ENCODE measurements at places on chromosomes 2 and 18.

DNA sequence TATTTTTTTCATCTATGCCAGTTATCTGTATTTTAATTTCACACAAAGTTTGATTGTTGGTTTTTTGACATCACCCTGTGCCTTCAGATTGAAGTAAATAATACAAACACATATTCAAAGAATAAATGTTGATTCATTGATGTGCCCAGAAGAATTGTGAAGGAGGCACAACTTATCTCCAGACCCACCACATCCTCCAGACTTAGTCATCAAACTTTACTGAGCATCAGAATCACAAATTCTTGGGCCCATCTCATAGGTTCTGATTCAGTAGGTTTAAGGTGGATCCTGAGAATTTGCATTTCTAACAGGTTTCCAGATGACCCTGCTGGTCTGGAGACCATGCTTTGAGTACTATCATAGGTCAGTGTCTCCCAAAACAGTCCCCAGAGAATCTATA, 82.8 kb upstream of the PIK3C3 start:
- no peak for DNase-seq

DNA sequence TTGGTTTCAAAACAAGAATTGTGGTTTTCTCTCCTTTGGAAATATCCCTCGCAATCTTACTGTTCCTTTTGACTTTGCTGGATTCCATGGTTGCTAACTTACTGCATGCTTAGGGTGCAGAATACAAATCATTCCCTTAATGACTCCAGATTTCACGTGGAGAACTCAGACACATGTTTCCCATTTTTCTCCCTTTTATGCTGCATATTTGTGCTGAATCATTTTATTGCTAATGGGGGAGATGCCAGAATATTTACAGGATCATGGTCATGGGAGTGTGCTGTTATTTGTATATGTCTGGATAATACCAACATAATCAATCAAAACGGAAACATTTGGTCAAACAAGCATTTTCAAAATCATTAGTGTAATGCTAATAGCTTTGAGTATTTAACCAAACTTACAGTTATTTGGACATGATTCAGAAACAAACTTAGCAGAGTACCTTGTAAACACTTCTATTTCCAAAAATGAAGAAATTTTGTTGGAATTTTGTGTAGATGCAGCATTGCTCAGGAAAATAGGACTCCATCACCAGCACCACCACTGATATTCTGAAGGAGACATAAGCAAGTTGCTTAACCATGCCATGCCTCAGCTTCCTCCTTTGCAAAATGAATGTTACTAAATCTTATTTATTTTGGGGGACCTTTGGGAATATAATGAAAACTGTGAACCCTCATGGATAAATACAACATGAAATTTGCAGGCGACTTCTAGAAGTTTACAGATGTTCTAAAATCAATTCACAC, 122.5 kb upstream of the RND3 start:
- DNase-seq = no peak

GRCh38 chr18:48786455-48787202, 164.1 kb downstream of the SMAD7 start:
- DNase-seq = no peak

GRCh38 chr2:45345331-45346234, 265.5 kb downstream of the SRBD1 start:
- no peak for DNase-seq

- no peak for DNase-seq
These were observed 7.0 kb downstream of the SPEG start for GRCh38 chr2:219441451-219442255.

DNA sequence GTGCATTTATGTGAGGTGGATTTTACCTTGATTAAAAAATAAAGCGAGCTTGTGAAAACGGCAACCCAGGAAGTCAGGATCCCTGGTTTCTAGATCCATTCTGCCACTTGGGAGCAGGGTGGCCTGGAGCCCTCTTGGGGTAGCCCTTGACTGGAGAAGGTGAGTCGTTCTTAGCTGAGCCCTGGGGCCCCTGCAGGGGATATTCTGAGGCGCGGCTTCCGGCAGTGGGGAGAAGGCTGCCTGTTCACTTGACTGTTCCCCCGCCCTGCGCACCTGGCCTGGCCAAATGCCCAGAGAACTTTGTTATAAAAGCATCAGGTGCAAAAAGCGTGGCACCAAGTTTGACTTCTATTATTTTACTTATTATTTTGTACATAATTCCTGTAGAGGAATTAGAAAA, 221.9 kb downstream of the DYSF start:
- no peak for DNase-seq

GRCh38 chr2:66897181-66897580, 462.3 kb downstream of the MEIS1 start:
- DNase-seq = no peak

DNA sequence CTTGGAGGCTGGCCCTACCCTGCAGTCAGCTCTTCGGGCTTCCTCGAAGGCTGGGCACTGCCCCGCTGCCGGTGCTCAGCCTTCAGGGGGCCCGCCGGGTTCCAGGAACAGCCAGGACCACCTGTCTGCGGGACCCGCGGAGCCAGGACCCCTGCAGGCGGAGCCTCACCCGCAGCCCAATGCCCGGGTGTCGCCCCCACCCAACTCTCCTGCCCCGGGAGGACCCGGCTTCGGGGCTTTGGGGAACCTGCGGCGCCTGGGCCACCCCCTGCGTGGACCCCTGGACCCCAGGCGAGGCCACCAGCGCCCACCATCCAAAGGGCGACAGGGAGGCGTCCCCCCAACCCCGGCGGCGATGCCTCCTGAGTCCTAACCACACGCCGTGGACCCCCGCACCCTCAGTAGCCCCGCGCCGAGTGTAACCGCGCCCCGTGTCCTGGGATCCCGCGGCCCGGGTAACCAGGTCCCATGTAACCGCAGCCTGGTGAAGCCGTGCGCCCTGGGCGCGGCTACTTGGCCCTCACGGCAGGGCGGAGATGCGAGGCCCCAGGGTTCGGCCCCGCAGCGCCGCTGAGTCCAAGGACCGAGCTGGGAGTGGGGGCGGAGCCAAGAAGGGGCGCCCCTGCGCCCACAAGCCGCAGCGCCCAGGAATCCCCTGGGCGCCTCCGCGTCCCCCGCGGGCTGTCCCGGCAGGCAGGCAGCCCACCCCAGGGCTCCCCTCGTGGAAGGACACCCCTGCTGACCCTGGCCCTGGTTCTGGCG, 11.0 kb upstream of the UBE2F start:
- DNase-seq = no peak

GRCh38 chr18:51867767-51868166, 472.2 kb upstream of the DCC start:
- DNase-seq = no peak

DNA sequence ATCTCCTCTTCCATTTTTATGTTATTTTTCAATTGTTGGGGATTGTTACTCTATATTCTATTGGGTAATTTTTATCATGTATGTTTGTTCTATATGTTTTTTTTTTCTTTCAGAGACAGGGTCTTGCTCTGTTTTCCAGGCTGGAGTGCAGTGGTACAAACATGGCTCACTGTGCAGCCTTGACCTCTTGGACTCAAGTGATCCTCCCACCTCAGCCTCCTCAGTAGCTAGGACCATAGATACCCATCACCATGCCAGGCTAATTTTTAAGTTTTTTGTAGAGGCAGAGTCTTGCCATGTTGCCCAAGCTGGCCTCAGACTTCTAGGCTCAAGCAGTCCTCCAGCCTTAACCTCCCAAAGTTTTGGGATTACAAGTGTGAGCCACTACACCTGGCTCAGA, 88.7 kb downstream of the TTC27 start:
- no peak for DNase-seq

DNA sequence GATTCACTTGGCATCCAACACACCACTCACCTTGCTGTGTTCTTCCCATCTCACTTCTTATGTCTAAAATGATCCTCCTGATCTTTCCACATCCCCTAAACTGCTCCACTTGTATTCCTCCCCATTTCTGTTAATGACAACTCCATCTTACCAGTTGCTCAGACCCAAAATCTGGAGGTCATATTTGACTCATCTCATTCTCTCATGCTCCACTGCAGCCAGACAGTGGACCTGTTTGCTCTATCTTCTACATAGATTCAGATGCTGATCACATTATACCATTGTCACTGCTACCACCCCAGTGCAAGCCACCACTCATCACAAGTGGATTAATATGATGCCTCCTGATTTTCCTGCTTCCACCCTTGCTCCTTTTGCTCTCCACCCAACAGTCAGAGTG, 7.9 kb upstream of the NABP1 start:
- DNase-seq = no peak

- no peak for DNase-seq
These were observed 224.8 kb downstream of the NUP35 start for GRCh38 chr2:183349091-183349490.

- no peak for DNase-seq
These were observed 226.3 kb downstream of the SH3RF3 start for GRCh38 chr2:109355192-109355843.

- no peak for DNase-seq
These were observed 7.8 kb downstream of the NFE2L2 start for GRCh38 chr2:177256695-177257094.

GRCh38 chr2:100228967-100229366, 86.6 kb upstream of the AFF3 start:
- no peak for DNase-seq

DNA sequence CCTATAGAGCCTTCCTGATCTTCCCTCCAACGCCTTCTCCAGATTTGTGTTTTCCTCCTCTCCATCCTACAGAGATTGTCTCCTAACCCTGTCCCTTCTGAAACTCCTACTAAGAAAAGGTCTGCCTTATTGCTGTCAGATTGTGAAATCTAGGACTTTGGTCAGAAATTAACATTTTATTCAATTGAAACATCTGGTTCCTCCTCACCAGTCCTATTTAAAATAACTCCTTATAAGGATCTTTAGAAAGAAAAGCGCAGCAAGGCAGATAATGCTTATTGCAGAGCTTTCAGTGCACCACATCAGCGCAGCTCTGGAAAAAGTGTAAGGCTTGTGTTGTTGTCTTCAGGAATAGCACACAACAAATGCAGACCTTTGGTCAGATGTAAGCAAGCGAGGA, 477.8 kb upstream of the CHST9 start:
- DNase-seq = no peak

DNA sequence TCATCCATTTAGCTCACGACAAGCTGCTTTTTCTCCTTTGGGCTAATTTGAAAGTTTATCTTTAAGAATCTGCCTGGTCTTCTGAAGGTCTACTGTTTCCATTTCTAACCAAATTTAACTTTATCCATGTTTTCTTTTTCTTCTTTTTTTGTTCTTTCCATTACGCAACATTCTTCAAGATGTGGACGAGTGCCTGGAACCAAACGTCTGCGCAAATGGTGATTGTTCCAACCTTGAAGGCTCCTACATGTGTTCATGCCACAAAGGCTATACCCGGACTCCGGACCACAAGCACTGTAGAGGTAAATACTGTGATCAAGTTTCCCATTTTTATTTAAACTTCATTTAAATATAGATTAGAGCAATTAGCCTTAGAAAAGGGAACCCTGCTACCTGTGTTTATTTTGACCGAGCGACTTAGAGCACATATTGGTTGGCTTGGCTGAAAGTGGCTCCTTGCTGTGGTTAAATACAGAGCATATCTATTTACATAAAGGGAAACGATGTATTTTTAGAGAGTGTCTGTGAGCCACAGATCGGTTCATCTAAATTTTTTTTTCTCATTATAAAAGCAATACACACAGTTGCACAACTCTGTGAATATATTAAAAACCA, 183.4 kb upstream of the RASGRP3 start:
- DNase-seq = no peak

GRCh38 chr2:95275151-95275515, 884 bp downstream of the PROM2 start:
- DNase-seq = no peak

- DNase-seq = no peak
These were observed 10.9 kb downstream of the TRIP12 start for GRCh38 chr2:229910832-229911412.

DNA sequence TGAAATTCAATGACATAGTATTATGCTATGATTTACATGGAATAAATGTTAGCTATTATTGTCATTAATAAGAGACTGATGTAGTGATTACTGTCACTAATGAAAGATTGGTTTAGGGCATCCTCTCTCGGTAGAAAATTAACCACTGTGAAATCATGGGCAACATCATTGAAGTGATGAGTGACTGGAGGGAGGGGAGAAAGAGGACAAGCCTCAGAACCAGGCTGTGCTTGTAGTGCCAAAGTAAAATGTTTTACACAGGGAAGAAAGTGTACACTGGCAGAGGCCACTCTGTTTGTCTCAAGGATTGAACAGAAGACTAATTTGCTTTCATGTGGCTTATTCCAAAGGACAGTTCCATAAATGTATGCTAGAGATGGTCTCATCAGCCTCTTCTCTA, 456.2 kb upstream of the TCF4 start:
- no peak for DNase-seq

GRCh38 chr2:150174056-150174805, 313.2 kb downstream of the RND3 start:
- DNase-seq = no peak

- no peak for DNase-seq
These were observed 50.0 kb upstream of the ACYP2 start for GRCh38 chr2:54065411-54065810.

- DNase-seq = no peak
These were observed 317.9 kb upstream of the TNP1 start for GRCh38 chr2:217177720-217178119.

GRCh38 chr2:29010946-29011345, 29.8 kb downstream of the TOGARAM2 start:
- DNase-seq = no peak

GRCh38 chr2:48838029-48838428, 82.5 kb upstream of the LHCGR start:
- no peak for DNase-seq

GRCh38 chr2:237535385-237536082, 30.8 kb upstream of the PRLH start:
- no peak for DNase-seq

DNA sequence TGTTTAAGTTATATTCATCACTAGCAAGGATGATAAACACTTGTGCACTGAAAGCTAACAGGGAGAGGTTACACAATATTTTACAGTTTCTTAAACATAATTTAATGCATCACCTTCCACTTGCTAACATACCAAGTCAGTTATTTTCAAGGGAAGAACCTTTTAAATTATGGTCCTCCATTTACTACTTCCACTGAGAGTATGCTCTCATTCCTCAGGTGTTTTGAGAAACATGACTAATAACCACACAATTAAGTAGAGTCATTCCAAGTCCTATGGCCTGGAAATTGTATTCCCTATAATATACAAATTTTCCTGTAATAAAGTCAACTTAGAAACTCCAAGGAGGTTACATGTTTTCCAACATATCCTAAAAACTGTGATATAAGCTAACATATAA, 152.3 kb upstream of the STON1 start:
- no peak for DNase-seq

- no peak for DNase-seq
These were observed 352.7 kb downstream of the ARL6IP6 start for GRCh38 chr2:153071090-153071489.

DNA sequence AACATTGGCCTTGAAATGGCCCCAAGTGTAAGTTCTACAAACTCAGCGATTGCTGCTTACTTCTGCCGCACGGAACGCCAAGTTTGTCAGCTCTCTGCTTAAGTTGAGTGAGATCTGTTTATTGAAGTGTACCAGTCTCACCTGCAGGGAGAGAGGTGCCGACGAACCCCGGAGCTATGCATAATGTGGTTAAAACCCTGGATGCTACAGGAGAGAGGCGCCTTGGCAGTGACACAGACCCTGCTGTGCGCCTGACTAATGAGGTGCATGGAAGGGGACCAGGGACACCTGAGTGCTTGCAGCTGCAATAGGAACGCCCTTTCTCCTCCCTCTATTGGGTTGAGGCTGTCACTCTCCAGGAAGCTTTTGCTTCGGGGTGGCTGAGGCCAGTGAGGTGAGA, 979 bp downstream of the SLC9A2 start:
- no peak for DNase-seq
